ENCODE measurements at places on chromosomes 6 and 20. TPM values are rescaled to one million over a fixed set of nuclear protein-coding genes. Genes with fewer than 3 reads are reported as not detected.

DNA sequence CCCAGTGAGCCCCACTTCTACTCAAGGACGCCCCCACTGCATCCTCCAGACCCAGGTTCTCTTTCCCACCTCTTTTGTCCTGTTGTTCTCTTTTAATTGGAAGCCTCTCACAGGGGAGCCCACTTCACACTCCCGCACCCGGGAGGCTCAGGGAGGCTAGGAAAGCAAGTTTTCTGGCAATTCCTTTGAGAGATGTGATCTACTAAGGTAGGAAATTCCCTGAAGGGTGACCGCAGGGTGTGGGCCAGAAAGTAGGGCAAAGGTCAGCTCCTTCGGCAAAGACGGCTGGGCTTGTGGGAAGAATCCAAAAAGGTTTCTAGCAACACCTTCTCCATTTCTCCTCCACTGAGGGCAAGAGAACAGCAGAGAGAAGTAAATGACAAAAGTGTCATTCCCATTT, 98.1 kb upstream of the PTPN1 start:
- DNase-seq: no peak

DNA sequence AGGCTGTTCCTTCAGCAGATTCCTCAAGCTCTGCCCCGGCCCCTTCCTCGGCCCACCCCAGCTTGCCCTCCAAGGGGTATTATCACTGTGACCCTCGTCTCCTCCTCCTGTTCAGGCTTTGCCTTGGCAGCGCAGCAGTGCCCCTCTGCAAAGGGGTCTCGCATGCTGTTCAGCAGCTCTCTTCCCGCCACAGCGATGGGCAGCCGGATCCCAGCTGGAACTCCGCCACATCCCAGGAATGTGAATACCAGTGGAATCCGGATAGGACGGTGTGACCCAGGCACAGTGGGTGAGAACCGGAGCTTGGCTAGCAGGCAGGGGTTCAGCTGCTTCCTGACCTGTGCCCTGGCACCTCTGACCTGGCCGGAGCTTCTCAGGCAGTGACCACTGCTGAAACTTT, 52.9 kb downstream of the RNASET2 start:
- no peak for DNase-seq

DNA sequence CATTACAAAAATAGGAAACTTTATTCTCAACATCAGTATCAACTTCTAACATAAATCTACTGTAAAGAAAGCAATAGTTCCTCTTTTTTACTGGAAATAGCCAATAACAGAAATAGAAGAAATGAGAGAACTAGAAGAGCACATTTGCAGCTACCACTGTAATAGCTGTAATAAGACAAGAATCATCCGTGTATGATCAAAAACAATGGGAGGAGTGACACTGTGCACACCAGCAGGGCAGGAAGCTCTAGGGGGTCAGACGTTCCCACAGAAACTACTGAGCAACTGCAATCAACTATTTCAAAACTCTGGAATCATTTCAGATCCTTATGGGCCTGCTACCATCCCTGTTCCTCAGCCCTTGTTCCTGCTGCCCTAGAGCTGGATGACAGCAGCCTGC, 43.7 kb downstream of the NINL start:
- DNase-seq: no peak

GRCh38 chr6:162222521-162222920, 505.0 kb downstream of the PRKN start:
- no peak for DNase-seq

- DNase-seq: peak; percentile 50
These were observed 480.9 kb upstream of the MARCKS start for GRCh38 chr6:113375950-113376846.

DNA sequence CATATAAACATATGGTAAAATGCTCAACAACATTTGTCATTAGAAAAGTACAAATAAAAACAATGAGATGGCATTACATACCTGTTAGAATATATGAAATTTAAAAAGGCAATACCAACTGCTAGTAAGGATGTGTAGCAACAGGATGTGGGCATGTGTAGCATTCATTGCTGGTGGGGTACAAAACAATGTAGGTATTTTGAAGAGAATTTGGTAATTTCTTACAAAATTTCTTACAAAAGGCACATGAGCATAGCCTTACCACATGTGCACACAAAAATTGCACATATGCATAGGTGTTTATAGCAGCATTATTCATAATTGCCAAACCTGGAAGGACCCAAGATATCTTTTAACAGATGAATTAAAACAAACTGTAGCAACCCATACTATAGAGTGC, 1355.1 kb upstream of the CITED2 start:
- no peak for DNase-seq

DNA sequence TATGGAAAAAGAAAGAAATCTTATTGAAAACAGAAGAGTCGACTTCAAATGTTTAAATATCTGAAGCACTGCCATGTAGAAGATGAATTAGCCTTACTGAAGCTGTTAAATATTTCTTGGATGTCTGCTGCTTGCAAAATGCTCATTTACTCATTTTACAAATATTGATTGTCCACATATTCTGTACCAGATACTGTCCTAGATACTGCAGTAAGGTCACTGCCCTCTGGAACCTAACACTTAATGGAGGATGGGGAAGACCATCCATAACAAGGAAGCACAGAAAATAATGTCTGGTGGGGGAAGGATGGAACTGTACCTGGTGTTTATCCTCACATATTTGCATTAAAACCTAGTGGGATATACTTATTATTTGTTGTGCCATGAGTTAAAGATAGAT, 99.0 kb downstream of the RCAN2 start:
- DNase-seq: no peak

DNA sequence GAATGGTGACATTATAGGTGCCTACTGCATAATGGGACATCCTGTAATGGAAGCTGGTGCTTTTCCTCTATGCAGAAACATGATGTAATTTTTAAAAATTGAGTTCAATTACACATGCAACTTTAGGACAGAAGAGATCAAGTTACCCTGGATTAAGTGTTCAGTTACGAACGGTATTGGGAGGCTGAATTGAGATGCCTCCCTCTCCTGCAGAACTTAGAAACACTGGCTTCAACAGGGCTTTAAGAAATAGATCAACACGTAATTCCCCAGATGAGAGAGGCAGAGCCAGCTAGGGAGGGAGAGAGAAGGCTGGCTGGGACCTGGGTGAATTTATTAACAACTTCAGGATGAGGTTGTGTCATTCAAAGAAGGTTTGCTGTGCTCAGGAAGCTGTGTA, 232.8 kb downstream of the CDH26 start:
- no peak for DNase-seq

DNA sequence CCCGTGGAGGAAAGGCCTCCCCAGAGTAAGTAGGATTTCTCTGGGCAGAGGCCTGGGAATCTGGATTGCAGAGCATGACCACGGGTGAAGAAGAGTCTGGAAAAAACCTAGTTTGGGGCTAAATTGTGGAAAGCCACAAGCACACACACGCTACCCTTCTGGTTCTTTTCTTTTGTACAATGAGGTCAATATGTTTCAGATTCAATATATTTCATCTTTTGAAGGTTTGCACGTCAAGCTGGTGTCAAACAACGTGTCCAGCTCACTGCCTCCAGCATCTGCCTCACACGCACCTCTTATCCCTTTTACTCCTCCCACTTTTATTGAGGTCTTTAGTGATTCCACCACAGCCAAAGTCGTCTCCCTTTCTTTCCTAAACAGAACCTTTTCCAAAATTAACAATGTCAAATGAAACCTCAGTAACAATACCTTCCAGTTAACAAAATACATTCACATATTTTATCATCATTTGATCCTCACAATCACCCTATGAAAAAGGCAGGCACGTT, 773 bp upstream of the EPB41L2 start:
- DNase-seq: no peak

DNA sequence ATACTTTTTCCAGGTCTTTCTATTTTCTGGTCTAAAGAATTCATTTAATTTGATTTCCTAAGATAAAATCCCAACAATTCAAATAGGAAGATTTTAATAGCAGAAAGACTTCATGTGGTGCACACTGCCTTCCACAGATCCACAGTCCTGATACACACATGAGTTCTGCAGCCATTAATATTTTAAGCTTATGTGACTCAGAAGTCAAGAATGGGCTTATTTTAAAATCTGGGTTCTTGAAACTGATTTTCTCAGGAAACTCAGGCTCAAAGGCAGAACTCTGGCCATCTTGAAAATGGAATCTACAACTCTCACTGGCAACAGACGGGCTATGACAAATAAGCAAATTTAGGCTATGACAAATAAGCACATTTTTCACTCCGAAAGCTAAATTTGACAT, 88.2 kb downstream of the COL12A1 start:
- no peak for DNase-seq

- DNase-seq: no peak
These were observed 1021.6 kb upstream of the MAP3K7 start for GRCh38 chr6:91608428-91608827.

- DNase-seq: no peak
These were observed 14.3 kb downstream of the PHACTR2 start for GRCh38 chr6:143691900-143692636.

GRCh38 chr6:16533210-16533609, 228.1 kb downstream of the ATXN1 start:
- DNase-seq: no peak

- no peak for DNase-seq
These were observed 60.0 kb downstream of the PTPN1 start for GRCh38 chr20:50569864-50570836.

The B3GAT2 gene
- total RNA-seq: not detected

The KIAA1755 gene
- total RNA-seq: 1.2 TPM

The ADGB gene
- total RNA-seq: not detected

The MTRF1L gene
- total RNA-seq: 14.6 TPM

All from MG63 (cell line).